ENCODE measurements at places on chromosomes 12 and 14.

GRCh38 chr14:31692376-31692781, 131.2 kb downstream of the NUBPL start:
- no peak for DNase-seq

GRCh38 chr14:56794557-56795283, 15.6 kb downstream of the OTX2 start:
- no peak for DNase-seq

DNA sequence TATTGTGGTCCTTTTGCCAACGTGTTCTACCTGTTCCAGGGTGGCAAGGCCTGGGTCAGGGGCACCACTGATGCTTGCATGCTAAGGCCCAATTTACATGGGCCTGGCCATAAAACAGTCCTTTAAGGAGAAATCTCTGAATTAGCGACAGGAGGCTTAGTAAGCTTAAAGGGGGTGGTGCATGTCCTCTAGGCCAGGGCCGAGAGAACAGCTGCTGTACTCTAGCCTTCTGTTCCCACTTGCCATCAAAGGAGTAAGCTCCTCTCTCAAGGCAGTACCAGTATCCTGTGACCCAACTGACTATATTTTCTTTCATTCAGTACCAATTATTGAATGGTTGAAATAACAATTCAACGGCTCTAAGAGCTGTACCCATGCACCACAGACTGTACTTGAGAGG, 67.7 kb upstream of the ZDHHC17 start:
- DNase-seq, result no peak

- no peak for DNase-seq
These were observed 71.9 kb upstream of the DDX11 start for GRCh38 chr12:31001581-31002360.

DNA sequence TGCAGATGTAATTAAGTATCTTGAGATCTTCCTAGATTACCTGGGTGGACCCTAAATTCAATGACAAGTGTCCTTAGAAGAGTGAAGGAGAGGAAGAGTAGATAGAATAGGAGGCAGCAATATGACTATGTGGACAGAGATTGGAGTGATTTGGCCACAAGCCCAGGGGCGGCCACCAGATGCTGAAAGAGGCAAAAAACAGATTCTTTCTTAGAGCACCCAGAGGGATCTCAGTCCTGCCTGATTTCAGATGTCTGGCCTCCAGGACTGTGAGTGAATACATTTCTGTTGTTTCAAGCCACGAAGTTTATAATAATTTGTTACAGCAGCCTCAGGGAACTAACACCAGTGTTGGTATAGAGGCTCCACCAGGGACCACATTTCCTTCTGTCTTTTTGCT, 67.3 kb downstream of the DACT1 start:
- DNase-seq, result no peak

DNA sequence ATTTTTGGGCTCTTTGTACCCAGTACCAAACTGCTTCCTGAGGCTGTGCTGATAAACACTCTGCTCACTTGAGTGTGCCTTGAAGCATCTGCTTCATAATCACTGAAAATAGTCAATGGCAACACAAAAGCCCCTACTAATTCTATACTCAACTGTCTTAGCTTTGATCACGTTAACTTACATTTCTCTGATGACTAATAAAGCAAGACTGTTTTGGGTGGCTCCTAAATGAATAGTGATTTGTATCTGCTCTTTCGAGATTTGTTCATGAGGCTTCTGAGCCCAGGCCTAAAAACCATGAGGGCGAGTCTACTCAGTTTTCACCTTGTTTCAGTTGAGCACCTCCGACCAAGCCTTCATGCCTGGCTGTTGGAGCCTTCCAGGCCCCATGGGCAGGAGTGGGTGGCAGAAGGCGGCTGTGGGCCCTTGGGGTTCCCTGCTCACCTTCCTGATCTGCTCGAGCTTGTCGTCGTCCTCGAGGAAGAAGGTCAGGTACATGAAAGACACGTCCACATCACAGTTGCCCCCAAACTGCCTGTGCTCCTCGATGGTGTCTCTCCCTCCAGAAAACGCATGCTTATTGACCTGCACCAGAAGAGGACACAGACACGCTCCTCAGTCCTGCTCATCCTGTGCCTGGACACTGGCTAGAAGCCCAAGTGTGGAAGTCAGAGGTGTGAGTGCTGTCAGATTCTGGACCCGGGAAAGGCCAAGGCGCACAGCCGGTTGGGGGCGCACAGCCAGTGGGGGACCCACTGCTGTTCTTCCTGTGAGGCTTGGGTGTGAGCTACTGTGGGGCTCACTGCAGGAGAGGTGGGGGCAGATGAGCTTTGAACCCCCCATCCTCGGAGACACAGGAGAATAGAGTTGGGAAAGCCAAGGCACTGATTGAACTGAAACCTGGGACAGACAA, 13.7 kb downstream of the SLC25A47 start:
- DNase-seq, result no peak

DNA sequence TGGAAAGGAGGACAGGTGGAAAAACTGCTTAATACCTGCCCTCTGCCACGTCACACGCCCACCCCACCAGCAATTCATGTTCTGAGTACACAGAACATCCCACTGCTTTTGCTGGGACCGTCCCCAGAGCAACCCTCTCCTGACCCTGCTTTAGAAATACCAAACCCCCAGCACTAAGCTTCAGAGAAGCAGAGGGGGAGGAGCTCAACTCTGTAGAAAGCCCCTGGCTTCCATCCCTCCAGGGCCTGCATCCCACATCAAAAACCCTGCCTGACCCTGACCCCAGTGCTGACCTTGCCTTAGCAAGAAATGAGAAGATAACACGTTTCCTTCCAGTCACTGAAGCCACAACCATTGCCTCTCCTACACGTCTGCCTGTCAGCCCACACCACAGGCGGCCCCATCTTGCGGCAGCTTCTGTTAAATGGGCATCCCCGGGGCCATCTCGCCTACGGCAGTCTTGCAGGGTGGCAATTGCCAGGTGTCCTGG, 19.7 kb downstream of the VDR start:
- no peak for DNase-seq

- no peak for DNase-seq
These were observed 11.9 kb upstream of the CIPC start for GRCh38 chr14:77086017-77086727.

- DNase-seq, result no peak
These were observed 91.9 kb upstream of the FLRT2 start for GRCh38 chr14:85438001-85438400.

DNA sequence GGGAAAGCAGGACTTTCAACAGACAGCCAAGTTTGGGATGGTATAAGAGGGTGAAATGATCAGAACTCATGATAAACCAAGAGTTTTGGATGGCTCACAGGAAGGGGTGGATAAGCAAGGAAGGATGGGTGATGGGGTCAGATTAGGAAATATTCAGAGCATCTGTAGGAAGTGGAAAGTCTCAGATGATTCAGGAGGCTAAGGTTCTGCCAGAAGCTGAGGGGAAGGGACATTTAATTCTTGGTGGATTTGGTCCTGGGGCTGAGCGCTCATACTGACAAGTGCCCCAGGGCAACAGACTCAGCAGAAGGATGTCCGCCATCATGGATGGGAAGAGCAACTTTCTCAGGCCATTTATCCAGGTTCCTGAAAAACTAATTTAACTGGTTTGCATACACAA, 28.4 kb upstream of the BDKRB2 start:
- DNase-seq, result no peak

- DNase-seq, result no peak
These were observed 611.3 kb upstream of the TMEM132C start for GRCh38 chr12:127655691-127656090.

- DNase-seq, result no peak
These were observed 60.2 kb upstream of the STXBP6 start for GRCh38 chr14:25110106-25110505.

DNA sequence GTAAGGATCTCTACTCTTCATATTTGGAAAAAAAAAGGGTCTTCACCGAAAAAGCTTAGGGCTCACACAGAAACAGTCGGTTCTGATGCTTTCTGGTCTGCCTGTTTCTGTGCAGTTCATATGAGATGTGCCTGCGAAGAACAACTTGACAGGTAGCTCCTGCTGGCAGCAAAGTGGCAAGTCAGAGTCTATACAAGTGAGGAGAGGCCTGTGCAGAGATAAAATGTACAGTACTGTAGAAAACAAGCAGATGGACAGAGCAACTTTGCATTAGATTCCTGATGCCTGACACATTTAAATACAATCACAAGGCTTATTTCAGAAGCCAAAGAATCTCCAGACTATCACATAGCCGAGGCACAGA, 936.0 kb downstream of the DIO2 start:
- DNase-seq, result no peak
